ENCODE measurements at places on chromosomes 6 and 20. TPM values are rescaled to one million over a fixed set of nuclear protein-coding genes. Genes with fewer than 3 reads are reported as not detected.

The RCAN2 gene
- total RNA-seq = not detected

The SLC17A3 gene
- total RNA-seq = not detected

The DNAH8 gene
- not detected for total RNA-seq

The LRRC73 gene
- total RNA-seq = 0.30 TPM

The SIRT5 gene
- total RNA-seq = 6.5 TPM

The TCF15 gene
- not detected for total RNA-seq

The MYT1 gene
- total RNA-seq = not detected

The HRH3 gene
- not detected for total RNA-seq

The MATN4 gene
- not detected for total RNA-seq

The OPRL1 gene
- total RNA-seq = 3.0 TPM

The NTSR1 gene
- total RNA-seq = 1.9 TPM

The LINC00237 gene
- not detected for total RNA-seq

The TAF8 gene
- 11.0 TPM for total RNA-seq

The RPL10A gene
- 1,232 TPM for total RNA-seq

The CST7 gene
- total RNA-seq = not detected

Measured in smooth muscle cell of the umbilical artery (primary cell).